Activated CD4-positive, alpha-beta T cell treated with anti-CD3 and anti-CD28 coated beads for 48 hours (primary cell): ENCODE measurements at places on chromosomes 7 and 10.

GRCh38 chr10:10528563-10528910 lies 489.1 kb upstream of the CELF2 start:
- DNase-seq = no peak

DNA sequence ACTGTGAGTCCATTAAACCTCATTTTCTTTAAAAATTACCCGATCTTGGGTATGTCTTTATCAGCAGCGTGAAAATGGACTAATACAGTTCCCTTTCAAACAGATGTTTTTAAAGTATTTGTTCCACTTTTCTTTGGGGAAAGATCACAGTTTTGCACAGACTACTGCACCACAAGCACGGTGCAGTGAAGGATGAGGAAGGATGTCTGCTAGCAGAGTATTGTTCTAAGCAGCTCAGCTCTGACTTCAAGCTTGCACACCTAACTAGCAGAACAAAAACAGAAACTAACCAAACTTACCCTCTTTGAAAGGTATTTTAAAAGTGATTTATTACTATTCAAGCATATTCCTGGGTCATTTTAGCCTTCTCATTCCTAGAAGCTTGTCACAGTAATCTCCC lies 20.0 kb downstream of the THNSL1 start:
- DNase-seq = no peak

DNA sequence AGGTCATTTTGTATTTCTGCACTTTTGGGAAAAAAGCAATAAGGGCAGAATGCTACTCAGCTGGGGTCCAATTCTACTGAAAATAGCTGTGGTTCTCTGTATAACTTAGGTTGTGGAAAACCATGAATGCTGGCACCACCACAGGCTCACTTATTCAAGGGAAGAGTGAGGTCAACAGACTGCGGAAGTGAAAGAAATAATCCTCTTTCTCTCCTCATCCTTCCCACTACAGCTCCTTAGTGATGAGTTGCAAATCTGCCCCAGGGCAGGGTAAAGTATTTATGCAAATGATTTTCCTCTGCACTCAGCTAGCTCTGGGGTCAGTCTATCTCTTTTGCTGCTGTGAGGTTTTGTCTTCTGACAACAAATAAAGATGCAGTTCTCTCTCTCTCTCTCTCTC lies 74.1 kb upstream of the PTPRZ1 start:
- DNase-seq = no peak

GRCh38 chr7:126803990-126804389 lies 448.8 kb downstream of the GRM8 start:
- DNase-seq = no peak

- DNase-seq = no peak
These were observed 161.1 kb downstream of the GRM8 start for GRCh38 chr7:127091620-127092019.

DNA sequence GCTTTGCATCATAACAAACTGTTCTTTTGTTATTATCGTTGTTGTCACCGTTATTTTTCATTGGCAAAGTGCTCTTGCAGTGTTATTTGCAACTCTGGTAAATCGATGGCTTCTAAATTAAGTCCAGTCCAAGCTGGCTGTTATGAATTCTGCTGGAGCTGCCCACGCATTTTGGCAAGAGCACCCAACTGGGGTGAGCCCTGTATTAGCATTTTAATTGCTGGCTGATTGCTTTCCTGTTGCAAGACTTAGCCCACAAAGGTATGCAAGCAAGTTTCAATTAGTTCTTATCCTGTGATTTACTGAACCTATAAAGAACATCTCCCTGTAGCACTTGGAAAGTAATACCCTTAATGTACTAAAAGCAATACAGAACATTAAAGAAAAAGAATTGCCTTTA lies 226.8 kb downstream of the ACTR3B start:
- no peak for DNase-seq

DNA sequence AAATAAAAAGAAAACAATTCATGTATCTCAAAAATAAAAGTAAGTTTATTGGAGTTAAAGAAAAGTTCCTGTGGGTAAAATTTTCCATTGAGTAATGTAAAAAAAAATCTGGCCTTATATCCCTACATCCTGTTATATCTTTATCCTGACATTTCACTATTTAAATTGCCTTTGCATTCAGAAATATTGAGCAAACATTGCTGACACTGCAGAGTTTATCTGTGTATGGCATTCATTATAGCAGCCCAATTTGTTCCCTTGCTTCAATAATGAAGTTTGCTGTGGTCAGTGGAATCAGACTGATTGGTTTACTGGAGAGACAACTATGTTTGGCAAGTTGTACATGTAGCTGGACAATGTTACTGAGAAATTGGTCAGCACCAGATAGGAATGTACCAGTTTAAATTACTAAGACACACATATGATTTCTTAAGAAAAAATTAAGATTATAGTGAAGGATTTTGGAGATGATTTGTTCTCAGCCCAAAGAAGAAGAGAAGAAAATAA lies 271.7 kb downstream of the ANKRD7 start:
- DNase-seq = no peak

DNA sequence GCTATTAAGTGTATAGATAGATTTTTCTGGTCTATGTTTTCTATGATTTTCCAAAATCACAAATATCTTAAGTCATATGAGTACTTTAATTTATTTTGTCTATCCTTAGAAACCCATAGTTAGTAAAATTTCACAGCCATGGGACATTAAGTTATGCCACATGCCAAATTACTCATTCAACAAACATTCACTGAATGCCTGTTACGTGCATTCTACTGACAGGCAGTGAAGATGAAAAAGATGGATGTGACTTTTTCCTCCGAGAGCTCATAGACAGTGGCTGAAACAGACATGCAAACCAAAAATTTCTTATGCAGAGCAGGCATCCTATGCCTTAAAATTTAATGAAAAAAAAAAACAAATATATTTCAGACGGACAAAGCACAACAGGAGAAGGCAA lies 84.9 kb downstream of the CHRM2 start:
- DNase-seq = no peak

- DNase-seq = no peak
These were observed 87.6 kb upstream of the GNAI1 start for GRCh38 chr7:80047032-80047431.

DNA sequence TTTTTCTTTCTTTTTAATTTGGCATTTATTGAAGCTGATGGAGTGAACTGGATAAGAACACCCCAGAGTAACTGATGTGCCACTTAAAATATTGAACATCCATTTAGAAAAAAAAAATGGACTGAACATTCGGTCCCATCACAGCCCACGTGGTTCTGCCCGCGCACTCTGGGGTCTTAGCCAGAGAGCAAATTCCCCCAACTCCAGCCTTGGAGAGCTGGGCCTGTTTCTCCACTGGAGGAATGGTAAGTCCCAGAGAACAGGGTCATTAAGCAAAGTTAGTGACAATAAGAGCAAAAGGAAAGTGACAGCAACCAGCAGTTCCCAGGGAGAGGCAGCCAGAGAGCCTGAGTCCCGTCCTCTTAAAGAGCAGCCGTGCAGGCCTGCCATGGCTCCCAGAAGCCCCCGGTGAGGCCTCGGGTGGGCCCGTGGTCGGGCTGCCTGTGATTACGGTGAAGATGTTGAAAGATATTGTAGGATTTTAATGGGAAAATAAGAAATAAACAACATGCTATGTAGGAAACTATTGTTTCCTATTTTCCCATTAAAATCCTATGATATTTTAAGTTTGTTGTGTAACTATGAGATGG lies 487.9 kb upstream of the MKI67 start:
- DNase-seq = no peak

GRCh38 chr7:103905997-103906396 lies 83.5 kb downstream of the RELN start:
- no peak for DNase-seq

DNA sequence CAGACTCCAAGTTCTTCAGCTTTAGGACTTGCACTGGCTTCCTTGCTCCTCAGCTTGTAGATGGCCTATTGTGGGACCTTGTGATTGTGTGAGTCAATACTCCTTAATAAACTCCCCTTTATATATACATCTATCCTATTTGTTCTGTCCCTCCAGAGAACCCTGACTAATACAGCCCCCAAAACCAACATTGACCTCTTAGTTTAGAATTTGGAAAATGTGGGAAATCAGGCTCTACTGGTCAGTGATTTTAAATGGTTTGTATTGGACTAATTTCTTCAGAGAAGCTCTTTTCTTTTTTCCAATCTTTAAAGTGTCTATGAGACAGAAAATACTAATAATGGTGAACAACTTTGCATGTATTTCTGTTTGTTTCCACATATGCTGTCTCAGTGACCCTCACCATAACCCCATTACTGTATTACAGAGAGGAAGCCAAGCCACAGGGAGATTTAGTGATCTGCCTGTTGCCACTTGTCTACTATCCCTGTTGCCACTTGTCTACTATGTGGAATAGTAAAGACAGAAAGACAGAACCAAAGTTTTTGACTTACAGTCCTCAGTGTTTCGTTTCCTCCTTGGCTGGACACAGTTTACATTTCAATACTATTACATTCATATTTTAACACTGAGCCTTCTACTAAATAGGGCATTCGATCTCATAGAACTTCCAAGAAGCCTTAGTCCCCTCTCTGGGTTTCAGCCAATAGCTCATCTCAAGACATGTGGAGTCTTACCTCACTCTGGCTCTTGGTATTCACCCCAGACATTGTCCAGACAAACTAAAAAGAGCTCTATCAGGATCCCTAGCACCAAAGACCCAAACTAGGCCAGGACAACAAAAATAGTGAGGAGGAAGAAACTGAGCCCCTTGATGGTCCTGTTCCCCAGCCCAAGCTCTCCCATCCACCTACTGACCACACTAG lies 121.0 kb downstream of the AKR1D1 start:
- no peak for DNase-seq

DNA sequence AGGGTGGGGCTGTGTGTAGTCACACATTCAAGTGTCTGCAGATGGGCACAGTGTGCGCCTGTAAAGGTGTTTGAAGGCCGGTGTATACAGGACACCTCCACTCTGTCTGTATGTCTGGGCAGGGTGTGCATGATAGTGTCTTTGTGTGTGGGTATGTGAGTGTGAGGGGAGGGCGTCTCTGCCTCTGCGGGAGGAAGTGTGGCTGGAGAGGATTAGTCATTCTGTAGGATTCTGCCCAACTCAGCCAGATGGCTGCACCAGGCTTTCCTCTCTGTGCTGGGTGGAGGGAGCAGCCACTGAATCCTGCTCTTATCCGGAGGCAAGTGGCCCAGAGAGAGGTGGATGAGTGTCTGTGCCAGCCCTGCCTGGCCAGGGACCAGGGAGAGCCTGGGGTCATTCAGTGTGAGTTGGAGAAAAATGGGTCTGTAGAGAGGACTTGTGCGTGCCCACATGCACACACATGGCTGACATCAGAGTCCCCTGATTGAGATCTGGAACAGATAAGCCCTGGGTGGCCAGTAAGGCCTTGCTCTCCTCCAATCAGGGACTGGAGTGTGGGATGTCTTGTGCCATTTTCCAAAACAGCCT lies 1.7 kb downstream of the SFXN3 start:
- DNase-seq = peak; percentile 68

GRCh38 chr7:125355899-125356298 lies 426.3 kb upstream of the POT1 start:
- no peak for DNase-seq

GRCh38 chr10:71036297-71036966 lies 148.1 kb upstream of the PCBD1 start:
- DNase-seq = no peak

GRCh38 chr7:77702968-77703472 lies 6.8 kb downstream of the RSBN1L start:
- DNase-seq = no peak

DNA sequence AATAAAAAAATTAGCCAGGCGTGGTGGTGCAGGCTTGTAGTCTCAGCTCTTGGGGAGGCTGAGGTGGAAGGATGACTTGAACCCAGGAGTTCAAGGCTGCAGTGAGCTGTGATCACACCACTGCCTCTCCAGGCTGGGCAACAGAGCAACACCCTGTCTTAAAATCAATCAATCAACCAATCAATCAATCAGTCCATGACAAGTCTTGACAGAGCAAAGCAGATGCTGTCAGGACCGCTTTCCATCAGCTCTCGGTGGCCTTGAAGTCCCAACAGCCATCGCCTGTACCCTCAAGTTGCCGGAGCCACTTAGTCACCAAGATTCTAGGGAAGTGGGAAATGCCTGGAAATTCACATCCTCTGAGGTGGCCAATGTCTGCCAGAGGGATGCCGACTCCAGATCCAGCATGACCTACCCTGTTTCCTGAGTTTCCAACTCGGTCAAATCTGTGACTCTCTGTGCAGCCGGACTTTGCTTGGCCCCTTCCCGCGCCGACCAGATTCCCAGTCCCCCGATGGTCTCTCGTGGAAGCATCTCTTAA lies 871 bp upstream of the CCL24 start:
- no peak for DNase-seq

GRCh38 chr10:80814147-80814652 lies 276.5 kb downstream of the SH2D4B start:
- DNase-seq = no peak

GRCh38 chr10:80894311-80894791 lies 356.6 kb downstream of the SH2D4B start:
- DNase-seq = no peak

DNA sequence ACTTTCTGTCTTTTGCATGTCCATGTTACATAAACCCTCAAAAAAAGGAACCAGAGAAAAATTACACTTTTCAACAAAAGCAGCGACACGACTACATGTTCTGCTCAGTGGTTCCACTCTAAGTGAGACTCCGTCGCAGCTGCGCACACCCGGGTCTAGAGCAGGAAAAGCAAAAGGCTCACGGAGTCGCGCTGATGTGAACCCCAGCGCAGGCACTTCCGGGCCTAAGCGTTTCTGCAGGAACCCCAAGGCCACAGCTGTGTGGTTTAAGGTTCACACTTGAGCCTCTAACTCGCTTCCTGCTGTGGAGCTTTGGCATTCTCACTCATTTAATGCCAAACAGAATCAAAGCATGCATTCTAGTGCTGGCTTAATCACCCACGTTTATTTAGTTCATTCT lies 240.3 kb downstream of the DNAJB6 start:
- no peak for DNase-seq

DNA sequence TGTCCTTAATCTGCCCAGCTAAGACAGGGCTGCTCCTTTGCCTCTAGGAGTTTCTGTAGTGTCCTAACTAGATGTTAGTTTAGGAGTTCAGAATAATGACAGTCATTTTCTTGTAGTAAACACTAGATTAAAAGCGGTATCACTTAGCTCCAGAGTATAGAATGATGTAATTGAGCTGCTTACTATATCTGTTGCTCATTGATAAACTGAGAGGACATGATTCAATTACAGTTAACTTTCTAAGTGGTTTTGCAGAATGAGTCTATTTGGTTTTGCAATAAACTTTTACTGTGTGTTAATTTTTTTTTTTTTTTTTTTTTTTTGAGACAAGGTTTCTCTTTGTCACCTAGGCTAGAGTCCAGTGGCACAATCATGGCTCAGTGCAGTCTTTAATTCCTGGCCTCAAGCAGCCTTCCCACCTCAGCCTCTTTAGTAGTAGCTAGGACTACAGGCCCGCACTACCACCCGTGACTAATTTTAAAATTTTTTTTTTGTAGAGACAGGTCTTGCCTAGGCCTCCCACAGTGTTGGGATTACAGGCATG lies 1.8 kb downstream of the STMP1 start:
- peak; percentile 3 for DNase-seq

DNA sequence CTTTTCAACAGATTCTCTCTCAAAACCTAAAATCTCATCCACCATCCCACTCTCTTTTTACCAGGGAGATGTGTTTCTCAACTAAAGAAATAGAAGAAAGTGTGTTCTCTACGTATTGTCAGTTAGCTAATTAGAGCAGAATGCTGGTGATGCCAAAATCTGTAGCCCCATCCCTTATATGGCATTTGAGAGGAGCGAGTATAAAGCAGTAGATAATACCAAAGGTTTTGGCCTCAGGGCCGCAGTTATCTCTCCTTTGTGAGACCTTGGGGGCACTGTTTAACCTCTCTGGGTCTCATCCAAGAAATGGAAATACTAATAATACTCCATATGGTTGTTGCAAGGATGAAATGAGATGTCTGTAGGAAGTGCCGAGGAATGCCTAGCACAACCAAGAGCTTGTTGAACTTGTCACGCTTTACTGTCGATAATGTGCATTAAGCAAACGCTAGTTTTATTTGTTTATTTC lies 456 bp upstream of the DLD start:
- DNase-seq = no peak
